ENCODE measurements at places on chromosomes 2 and 18.

DNA sequence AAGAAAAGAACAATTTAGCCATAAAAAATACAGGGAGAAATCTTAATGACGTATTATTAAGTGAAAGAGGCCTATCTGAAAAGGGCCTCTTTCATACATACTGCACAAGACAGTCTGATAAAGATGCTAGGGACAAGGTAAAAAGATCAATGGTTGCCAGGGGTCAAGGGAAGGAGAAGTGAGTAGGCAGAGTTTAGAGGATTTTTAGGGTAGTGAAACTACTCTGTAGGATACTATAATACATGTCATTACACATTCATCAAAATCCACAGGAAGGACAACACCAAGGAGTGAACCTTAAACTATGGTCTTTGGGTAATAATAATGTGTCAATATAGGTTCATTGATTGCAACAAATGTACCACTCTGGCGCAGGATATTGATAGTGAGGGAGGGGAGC, 289.3 kb downstream of the FSIP2 start:
- DNase-seq = no peak

- DNase-seq = no peak
Measured at GRCh38 chr2:86789687-86790133, 1.0 kb downstream of the CD8A start.

DNA sequence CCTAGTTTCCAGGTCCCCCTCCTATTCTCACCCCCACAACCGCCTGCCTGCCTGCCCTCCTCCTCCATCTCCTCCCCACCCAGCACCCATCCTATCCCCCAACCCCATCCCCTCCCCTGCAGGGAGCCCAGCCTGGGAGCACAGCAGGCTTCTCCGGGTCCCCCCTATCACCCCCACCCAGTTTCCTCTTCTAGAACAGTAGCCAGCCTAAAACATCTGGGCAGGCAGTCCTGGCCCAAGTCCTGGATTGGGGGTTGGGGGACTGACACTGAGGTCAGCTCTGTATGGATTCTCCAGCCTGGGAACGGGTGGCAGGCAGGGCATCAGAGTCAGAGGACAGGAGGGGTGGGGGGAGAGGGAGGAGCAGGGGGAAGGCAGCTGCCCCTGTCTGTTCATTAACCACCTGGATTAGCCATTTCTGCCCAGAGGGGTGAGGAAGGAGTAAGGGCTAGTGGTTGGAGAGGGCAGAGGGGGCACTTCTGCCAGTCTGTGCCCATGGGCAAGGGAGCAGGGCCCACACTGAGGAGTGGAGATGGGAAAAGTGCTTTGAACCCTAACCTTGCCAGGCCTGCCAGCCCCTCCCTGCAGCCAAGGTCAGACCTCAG, 60.0 kb downstream of the TNS1 start:
- DNase-seq = no peak

DNA sequence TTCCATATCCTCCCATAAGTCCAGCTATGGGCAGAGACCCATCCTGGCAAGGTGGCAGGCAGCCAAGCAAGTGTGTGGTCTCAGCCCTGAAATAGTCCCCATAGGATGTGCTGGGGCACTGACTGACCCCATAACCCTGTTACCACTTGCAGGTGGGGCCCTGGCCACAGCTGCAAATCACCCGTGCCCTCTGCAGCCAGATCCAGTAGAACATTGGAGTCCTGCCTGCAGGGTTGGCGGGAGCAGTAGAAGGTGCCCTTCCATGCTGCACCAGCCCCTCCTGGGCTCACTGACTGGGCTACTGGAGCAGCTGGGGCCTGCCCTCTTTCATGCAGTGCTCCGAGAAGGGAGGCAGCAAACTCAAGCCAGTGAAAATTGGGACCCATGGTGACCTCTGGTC, 112.6 kb upstream of the MCFD2 start:
- DNase-seq = no peak

DNA sequence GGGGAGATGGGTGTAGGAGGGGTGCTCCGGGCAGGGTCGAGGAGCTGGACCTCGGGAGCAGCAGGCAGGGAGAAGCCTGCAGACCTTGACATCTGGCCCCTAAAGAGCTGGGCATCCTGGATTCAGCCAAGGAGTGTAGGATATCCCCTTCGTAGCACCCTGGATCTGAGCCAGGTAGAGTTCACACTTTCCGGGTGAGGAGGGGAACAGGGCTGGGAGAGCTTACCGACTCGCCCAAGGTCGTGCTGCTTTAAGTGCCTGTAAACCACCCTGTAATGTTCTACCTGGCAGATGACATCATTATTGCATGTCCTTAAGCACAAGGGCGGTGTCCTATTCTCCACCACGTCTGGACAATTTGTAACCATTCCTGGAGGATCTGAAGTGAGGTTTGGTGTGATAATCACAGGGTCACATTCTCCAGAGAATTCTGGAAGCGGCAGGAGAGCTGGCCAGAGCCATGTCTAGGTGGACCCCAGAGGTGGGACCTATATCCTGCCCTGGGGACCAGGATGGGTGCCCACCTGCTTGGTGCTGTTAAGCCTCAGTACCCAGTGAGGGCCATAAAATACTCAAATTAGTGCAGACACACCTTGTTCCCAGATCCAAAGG, 14.6 kb downstream of the ITM2C start:
- no peak for DNase-seq

DNA sequence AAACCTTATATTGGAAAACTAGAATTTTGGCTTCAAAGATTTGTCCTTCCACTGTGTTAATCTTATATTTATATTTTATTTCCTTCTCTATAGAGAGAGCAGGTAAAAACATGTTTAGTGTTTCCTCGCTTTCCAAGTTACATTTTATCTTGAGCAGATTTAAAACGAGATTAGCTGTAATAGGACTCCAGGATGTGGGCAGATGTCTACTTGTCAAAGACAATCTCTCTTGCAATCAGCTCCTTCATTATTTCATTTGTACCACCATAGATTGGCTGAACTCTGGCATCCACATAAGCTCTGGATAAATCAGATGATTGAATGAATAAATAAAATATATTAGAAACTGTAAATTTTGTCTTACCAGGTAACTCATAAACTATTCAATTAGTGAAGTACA, 17.5 kb upstream of the KANSL1L start:
- no peak for DNase-seq
